ENCODE measurements at places on chromosomes 5 and 9.

- DNase-seq: no peak
Observed at GRCh38 chr5:53779541-53779981, 219.1 kb downstream of the NDUFS4 start.

DNA sequence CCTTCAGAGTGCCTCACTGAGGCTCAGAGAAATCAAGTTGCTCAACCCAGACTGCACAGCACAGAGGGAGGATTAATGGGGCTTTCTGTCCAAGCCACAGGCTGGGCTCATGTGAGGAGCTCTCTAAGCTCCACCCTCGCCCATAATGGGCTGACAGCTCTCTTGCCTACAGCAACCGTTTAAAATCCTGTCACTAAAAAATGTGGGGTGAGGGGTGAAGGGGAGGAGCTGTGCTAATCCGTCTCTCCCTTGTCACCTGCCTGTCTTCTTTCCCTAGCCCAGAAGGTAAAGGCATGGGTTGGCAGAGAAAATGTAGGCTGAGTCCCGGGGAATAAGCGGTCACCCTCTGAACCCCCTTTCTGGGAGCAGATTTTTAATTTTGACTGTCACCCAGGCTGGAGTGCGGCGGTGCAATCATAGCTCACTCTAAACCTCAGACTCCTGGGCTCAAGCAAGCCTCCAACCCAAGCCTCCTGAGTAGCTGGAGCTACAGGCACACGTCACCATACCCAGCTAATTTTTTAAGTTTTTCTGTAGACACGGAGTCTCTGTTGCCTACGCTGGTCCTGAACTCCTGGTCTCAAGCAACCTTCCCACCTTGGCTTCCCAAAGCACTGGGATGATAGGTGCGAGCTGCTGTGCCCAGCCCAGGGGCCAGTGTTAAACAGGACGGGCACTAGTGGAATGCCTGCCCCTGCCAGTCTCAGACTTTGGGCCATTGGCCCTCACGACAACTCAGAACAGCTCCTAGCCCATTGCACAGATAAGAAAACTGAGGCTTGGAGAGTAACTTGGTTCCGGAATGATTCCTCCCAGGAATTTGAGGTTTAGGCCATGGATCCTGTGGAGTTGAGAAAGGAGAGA, 89.5 kb downstream of the LMX1B start:
- DNase-seq: no peak

GRCh38 chr9:131142160-131142559, 16.8 kb downstream of the NUP214 start:
- no peak for DNase-seq

- no peak for DNase-seq
Observed at GRCh38 chr5:11496137-11496719, 408.0 kb downstream of the CTNND2 start.

GRCh38 chr5:59069438-59070079, 486.7 kb downstream of the RAB3C start:
- DNase-seq: no peak

DNA sequence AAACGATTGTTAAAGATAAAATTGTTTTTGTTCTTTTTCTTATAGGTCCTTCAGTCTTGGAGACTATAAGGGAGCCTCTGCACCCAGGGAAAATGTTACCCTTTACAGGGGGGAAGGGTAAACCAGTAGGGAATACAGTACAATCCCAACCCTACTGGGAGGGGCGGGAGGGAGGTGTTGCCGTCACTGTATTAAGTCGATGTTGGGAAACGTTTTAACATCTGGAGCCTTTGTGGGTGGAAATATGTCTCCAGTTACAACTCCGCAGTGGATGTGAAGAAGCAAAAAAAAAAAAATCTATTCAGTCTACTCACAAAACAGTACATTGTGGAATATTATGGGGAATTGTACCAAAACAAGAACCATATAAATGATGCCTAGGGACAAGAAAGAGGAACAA, 47.2 kb upstream of the FCHO2 start:
- no peak for DNase-seq

DNA sequence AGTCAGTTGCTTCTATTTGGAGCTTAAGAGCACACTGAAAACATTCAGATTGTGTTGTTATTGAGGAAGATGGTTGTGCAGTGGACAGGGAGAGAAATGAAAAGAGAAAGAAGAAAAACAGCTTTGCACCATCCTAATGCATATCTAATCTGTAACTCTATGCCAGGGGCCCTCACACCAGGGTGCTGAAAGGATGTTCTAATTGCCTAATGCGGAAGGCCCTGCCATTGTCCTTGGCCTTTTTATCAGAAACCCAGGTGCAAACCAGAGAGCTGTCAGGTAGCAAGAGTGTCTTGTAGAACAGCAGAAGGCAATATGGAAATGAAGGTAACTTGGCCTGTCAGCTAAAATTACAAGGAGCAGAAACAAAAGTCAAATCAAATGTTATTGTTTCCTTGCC, 384.5 kb upstream of the PIK3R1 start:
- DNase-seq: no peak

DNA sequence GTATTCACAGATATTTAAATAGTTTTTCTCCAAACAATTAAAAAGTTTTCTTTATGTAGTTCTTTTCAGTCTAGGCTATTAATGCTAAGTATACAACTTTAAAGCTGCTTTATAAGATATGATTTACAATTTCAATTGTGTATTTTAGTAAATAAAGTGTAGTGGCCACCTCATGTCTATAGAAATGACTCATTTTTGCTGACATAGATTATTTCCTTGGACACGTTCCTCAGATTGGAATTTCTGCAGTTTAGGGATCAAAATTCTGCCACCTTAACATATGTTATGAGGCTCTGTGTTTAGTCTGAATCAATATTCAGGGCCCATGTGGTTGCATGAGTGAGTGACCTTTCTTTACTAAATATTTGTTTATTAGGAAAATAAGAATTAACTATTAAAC, 750.2 kb downstream of the IRX1 start:
- DNase-seq: no peak

GRCh38 chr5:171543148-171543815, 123.8 kb downstream of the FGF18 start:
- no peak for DNase-seq

DNA sequence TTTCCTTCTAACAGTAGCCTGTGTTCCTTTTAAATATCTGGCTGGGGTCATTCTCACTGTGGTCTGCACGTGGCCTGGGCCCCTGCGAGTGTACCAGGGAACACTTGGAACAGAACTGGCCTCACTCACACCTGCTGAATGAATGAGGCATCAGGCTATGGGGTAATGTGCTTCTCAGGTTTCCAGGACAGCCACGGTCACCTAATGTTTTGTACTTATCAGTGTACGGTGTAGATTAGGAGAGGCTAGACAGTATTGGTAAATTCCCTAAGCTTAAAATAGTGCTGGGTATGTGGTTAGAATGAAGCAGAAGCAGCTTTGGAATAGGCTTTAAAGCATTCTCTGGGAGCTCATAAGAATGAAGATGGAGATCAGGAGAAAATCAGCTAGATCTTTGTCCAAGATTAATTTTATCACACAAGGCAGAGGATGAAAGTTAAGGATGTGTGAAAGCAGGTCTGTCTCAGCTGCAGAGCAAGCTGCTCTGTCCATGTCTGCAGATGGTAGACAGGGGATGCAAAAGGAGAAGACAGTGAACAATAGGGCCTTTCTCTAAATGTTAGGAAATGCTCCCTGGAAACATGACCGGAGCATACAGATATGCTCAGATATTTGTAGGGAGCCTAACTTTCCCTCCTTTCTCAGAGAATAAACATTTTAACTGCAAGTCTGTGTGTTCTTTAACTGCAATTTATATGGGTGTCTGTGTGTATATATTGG, 267.5 kb downstream of the NR3C1 start:
- DNase-seq: no peak

- no peak for DNase-seq
Observed at GRCh38 chr5:79973511-79973910, 17.6 kb downstream of the MTX3 start.

DNA sequence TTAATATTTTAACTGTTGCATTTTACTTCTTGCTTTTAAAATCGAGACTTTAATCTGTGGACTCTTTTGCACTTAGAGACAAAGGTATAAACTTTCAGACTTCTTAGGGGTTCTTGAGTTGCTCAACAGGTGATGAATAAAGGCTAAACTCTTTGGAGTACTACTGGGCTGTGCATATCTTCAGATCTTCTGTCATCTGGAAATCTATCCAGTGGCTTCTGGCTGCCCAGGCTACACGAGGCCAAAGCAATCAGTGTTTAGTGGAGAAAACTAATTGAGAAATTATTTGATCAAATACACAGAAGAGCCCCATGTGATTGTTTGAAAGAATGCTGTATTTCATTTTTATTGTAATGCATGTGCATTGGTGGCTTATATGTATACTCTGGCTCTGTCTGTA, 146.1 kb downstream of the PBX3 start:
- no peak for DNase-seq

DNA sequence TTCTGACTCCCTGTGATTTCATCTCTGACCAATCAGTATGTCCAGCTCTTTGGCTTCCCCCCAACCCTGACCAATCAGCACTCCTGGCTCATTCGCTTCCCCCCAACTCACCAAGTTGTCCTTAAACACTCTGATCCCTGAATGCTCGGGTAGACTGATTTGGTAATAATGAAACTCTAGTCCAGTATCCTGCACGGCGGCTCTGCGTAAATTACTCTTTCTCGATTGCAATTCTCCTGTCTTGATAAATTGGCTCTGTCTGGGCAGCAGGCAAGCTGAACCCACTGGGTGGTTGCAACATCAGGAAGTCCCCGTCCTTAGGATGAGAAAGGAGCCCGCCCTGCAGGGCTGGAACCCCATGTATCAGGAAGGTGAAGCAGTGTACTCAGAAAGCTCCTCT, 10.4 kb downstream of the FCN2 start:
- no peak for DNase-seq

DNA sequence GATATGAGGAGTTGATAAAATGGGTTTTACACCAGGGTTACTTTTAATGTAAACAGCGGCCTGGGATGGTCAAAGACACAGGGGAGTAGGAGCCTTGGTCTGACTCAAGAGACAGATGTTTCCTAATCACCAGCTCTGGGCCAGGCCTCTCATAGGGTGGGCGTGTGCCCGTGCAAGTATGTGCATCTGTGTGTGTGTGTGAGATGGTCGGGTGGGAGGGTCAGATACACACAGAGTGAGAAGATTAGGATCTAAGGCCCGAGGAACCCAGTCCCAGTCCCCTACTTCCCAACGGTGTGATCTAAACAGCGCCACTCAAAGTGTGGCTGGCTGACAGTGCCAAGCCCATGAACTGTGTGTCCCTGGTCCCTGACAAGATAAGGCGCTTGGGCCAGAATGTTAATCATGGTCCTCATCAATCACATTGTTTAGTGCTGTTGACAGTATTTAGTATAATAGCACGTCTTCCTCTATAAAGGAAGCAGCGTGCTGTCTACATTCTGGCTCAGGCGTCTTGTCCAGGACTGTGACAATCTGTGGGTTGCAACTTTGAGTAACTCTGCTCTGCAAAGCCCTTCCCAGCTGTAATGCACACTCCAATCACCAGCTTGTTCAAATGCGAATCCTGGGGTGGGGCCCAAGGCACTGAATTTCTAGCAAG, 173.7 kb downstream of the DAB2IP start:
- no peak for DNase-seq

DNA sequence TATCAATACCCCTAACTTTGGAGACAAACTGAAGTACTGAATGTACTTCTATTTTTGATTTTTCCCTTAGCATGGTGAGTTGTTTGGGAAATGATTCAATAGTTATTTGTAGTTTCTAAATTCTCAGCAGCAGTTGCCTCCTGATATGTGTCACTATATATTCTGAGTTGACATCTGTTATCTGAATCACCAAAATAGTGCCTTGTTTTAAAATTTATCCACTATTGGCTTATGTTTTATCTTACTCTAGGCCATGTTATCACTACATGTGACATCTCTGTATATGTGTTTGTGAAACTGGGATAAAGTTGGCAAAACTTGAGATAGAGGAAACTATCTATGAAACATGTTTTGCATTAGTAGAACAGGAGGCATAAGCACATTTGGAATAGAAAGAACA, 317.6 kb downstream of the TLE4 start:
- DNase-seq: no peak

- DNase-seq: peak; percentile 43
Observed at GRCh38 chr9:112174965-112175795, at the start of gene SUSD1. Gene SUSD1, minus strand, starts transcription at chr9:112175297. Its CDS starts 62 bp downstream, at chr9:112175235.

DNA sequence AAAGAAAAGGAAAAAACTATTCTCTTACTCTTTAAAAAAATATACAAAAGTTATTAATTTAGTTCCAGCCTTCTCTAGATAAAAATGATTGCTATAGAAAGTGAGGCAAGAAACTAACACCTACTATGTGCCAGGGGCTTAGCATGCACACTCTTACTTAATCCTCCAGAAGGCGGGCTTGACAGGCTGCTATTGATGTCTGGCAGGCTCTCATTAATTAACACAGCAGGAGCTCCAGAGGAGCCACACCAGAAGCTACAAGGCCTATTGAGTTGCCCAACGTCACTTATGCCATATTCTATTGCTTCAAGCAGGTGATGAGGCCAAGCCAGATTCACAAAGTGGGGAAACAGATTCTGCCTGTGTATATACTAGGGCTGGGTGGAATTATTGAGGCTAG, 54.6 kb upstream of the CLINT1 start:
- DNase-seq: no peak

DNA sequence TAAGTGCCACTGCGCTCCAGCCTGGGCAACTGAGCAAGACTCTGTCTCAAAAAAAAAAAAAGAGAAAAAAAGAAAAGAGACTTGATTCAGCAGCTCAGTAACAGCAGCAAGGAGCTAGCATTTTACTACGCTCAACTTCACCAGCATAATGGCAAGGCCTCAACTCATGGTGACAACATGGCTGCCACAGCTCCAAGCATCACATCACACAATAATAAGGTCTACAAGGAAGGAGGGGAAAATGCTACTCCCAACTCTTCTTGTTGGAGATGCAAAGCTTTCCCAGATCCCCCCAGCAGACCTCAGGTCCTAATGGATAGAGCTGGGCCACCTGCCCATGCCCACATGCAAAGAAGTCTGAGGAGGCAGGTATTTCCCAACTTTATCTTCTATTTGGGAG, 86.2 kb upstream of the RAPGEF1 start:
- DNase-seq: no peak

- no peak for DNase-seq
Observed at GRCh38 chr9:133340256-133340655, 4.3 kb upstream of the SURF6 start.

- no peak for DNase-seq
Observed at GRCh38 chr5:135319928-135320606, 79.0 kb downstream of the MACROH2A1 start.

- no peak for DNase-seq
Observed at GRCh38 chr9:78397454-78397853, 100.5 kb downstream of the PSAT1 start.

- DNase-seq: no peak
Observed at GRCh38 chr9:126563556-126563955, 50.2 kb upstream of the LMX1B start.

GRCh38 chr5:37435261-37435660, 56.1 kb downstream of the WDR70 start:
- no peak for DNase-seq

GRCh38 chr5:63029891-63030290, 451.3 kb downstream of the LRRC70 start:
- DNase-seq: no peak

Data from CD4-positive, alpha-beta T cell treated with Interleukin-17A for 1 hour (primary cell).